ENCODE measurements at places on chromosomes 6 and 20.

- peak; percentile 77 for DNase-seq
Measured at GRCh38 chr6:39347906-39348585, 25.5 kb upstream of the KCNK16 start.

DNA sequence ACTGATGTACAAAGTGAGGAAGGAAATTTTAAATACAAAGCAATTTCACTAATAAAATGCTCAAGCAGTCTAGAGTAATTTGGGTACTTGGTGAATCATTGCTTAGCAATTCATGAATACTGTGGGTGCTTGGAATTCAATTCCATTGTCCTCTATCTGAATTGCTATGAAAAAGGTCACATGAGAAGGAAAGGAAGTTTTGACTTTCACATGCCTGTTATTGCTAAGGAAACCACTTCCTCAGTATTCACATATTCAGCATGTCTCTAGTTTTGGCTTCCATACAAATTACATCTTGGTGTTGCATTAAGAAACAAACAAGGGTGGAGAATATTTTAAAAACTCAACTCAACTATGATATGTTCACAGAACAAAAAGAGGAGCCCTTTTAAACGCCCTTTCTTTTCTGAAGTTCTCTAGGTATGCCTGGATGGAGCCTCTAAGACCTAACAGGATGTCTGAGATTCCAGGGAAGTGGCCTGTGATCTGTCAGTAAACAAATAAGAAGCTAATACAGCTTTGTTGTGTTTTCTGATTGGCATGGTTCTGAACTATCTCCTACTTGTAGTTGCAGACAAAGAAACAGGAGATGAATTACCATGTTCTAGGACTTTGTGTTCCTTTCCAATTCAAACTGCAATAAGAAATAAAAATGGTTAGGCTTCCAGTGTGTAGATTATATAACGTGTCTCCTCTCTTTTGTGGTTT, 190.4 kb downstream of the OGFRL1 start:
- no peak for DNase-seq

GRCh38 chr6:44780161-44780560, 392.7 kb downstream of the CDC5L start:
- no peak for DNase-seq

- no peak for DNase-seq
Measured at GRCh38 chr20:4730780-4731179, 9.1 kb downstream of the PRND start.

DNA sequence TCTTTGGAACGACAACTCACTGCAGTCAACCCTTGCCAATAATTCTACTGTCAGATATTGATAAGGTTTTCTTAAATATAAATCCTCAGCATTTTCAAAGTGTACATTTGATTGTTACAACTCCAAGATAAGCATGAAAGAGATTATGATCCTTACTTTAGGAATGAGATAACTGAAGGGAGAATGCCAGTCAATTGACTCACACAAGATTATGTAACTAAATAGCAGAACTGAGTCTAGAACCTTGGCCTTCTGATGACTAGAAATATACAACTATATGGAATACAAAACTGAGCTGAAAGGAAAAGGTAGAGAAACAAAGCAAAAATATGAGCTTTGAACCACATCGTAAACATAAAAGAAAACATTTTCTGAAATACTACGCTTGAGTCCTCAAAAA, 26.9 kb upstream of the STXBP5 start:
- DNase-seq = no peak

- DNase-seq = no peak
Measured at GRCh38 chr6:17115251-17116116, 13.6 kb downstream of the STMND1 start.

DNA sequence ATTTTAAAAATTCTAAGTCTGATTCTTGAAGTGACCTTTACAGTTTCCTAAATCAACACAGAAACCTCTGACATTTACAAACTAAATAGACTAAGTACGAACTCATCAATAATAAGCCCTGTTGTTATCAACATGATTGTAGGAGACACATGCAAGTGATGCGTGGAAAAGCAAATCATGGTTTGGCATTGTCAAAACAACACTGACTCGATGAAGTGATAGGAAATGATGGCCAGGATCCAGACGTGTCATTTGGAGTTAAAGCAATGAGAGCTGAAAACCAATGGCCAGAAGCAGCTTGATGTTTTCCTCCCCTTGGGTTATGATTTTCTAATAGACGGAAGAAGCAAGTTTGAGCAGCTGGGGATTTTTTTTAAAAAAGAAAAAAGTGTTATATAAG, 117.4 kb upstream of the FAM184A start:
- DNase-seq = no peak

DNA sequence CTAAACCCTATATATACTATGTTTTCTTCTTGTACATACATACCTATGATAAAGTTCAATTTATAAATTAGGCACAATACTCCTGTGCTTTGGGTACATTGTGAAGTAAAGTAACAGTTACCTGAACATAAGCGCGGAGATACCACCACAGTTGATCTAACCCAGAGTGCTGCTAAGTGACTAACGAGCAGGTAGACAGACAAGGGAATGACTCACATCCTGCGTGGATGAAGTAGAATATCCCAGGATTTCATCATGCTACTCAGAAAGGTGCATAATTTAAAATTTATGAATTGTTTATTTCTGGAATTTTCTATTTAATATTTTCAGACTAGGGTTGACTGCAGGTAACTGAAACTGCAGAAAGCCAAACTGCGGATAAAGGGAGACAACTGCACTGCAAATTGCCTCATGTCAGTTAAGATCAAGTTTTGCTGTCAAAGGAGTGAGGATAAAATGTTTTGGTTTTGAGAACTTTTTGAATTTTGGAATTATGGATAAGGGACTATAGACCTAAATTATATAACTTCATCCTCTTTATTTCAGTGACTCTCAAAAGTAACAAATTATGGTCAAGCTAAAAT, 14.4 kb downstream of the MKKS start:
- no peak for DNase-seq

- DNase-seq = peak; percentile 39
Measured at GRCh38 chr20:31605902-31606803, 1.1 kb downstream of the ID1 start.

DNA sequence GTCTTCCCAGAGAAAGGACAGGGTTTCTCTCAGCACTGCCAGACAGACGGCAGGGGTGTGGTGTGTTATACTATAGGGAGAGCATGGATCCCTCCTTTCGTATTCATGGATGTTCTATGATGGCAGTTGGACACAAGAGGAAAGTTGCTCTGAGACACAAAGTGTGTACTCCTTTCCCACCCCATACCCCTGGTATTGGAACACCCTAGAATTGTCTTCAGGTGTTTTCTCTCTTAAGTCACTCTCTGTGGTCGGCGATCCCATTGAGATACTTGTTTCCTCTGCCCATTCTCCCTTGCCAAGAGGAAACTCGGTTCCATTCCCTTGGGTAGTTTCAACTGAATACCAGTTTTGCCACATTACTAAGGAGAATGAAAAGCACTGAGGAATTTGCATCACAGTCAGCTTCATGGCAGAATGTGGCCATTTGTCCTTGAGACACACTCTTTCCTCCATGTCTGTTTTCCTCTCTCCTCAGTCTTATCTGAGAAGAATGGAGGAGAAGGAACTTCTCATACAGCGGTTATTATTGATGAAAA, 53.4 kb downstream of the RNF182 start:
- DNase-seq = no peak

Data from left ventricle myocardium superior (tissue), 1 donor.